ENCODE measurements at places on chromosomes 12 and 14.

GRCh38 chr12:85277900-85278597 lies 2.0 kb upstream of the ALX1 start:
- DNase-seq, result no peak

- no peak for DNase-seq
Measured at GRCh38 chr12:57232156-57232756, 2.7 kb downstream of the SHMT2 start.

DNA sequence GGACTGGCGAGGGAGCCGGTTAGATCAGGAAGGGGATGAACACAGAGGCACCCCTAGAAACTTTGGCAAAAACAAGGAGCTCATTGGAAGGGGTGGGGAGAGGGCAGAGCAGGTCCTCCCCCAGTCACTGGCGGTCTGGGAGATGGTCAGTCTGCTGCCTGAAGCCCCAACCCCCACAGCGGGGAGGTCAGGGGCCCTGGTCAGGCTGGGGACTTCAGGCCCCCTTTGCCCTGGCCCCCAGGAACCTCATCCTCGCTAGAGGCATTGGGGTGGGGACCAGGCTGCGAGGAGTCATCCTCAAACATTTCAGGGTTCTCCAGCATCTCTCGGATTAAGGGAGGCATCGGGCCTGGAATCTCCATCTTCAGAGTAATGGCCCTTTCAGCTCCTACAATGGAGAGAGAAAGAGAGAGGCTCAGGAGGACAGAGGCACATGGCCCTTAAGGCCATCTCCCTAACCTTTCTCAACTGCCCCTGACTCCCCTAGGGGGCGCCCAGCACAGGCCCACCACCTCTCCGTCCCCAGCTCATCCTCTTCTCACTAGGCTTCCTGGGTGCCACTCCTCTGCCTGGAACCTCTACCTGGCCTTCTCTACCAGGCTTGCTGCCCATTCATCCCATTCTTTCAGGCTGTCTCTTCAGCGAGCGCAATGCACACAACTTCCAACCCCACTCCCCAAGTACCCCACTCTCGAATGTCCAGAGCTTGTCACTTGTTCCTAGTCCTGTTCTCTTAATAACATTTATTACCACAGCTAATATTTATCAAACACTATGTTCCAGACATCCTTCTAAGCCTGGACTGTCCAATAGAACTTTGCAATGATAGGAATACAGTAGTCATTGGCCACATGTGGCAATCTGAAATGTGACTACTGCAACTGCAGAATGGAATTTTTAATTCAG lies 4.7 kb upstream of the ITGB7 start:
- no peak for DNase-seq

GRCh38 chr12:31897781-31898503 lies 61.3 kb upstream of the RESF1 start:
- no peak for DNase-seq

GRCh38 chr14:56268673-56269072 lies 150.5 kb downstream of the PELI2 start:
- no peak for DNase-seq

DNA sequence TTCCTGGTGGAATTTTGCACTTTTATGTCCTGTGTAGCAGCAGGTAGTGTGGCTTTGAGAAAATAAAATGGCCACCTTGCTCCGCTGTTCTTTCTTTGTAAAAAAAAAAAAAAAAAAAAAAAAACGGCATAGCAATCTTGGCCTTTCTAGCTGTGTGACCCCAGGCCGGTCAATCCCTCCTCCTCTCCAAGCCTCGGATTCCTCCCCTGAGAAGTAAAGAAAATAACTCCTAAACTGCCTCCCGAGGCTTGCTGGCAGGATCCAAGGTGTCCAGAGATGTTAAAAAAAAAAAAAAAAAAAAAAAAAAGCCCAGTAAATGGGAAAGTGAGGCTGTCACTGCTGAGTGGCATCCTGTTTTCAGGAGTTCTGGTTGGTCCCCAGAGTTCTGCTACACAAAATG lies 23.9 kb upstream of the MAP1LC3B2 start:
- DNase-seq, result no peak

DNA sequence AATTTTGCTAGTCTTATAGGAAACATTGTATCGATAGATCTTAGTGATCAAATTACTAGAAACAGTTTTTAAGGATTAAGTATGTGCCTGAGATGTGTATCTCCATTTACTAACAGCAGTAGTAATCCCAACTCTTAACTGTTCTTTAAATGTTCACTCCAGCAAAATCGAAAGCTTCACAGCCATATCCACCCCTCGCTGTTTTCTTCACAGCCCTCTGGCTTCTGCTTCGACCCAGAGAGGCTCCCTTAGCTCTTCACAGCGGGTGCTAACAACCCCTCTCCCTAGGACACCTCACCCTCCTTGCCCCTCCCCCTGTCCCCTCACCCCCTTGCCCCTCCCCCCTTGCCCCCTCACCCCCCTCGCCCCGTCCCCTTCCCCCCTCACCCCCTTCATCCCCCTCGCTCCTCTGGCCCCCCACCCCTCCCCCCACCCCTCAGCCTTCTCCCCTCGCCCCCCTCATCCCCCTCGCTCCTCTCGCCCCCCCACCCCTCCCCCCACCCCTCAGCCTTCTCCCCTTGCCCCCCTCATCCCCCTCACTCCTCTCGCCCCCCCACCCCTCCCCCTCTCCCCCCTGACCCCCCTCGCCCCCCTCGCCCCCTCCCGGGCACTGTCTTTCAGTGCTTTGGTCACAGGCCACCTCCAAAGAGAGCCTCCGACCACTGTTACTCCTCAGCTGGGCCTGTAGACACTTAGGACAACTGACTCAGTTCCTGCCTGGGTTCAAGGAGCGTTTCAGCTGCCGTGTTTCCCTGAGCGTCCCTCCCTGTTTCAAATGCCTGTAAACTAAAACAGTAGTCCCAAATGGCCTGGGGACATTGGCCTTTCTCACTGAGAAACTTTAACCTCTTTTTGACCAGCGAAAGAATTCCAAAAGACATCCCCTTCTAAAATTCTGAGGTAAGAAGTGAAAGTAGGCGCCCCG lies 46.0 kb upstream of the DYNC1H1 start:
- DNase-seq, result no peak

- DNase-seq, result no peak
Measured at GRCh38 chr14:89720741-89721729, 233.5 kb downstream of the EFCAB11 start.

DNA sequence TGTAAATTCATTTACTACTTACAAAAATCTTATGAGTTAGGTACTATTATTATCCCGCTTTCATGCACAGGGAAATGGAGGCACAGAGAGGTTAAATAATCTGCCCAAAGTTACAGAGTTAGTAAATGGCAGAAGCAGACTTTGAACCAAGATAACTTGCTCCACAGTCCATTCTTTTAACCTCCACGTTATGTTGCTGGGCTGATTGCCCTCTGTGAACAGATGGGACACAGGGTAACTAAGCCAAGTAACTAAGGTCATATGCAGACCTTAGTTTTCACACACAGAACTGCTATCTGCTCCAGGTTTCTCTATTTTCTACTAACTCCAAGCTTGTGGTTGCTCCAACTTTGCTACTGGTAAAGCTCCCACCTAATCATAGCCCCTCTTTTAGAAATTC lies 147.1 kb upstream of the IFNG-AS1 start:
- no peak for DNase-seq

GRCh38 chr14:91568626-91569025 lies 58.5 kb upstream of the PPP4R3A start:
- DNase-seq, result no peak

DNA sequence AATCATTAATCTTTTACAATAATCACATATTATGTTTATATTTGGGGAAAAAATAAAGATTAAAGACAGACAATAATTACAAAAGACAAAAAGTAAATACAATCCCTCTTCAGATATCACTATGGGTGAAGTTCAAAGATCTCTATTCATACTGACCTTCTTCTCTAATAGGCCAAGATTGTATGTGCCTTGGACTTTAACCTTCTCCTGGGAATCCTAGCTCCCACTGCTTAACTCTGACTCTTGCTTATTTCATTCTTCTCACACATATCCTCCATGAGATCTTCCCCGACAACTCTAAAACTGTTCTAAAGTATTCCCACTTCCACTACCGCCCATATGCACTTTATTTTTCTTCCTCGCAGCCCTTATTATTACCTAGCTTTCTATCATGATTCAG lies 83.8 kb downstream of the EEA1 start:
- DNase-seq, result no peak

GRCh38 chr14:105962532-105962931 lies 436.1 kb downstream of the TMEM121 start:
- no peak for DNase-seq

DNA sequence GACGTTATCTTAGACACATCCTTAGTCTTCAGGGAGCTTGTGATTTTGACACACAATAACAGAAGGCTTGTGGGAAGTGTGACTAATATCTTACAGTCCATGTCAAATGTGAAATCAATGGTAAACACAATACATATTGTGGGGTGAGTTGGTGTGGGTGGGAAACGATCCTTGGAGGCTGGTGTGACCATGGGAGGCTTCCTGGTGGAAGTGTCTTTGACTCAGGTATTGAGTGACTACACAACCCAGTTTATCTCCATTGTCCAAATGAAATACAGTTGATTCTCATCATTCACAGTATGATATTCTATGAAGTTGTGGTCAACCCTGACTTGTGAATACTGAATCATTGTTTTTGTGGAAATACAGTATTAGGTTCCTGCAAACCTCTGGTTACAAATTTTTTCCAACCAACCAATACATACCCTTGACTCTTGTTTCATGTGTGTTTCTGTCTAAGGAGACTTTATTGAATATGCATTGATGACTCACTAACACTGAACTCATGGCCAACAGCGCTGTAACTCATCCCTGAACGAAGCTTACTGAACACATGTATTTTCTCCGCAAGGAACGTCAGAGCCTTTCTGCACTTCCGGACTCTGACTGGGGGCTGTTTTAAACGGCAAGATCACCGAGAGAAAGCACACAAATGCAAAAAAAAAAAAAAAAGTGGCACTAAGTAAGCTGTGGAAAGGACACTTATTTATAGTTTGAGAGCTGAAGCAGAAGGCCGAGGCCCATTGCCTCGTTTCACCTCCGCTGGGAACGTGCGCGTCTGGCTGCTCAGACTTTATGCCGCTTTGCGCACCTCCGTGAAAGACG lies 59.0 kb downstream of the CLMN start:
- no peak for DNase-seq

- no peak for DNase-seq
Measured at GRCh38 chr12:9731797-9732196, 1.1 kb downstream of the CLECL1 start.

- DNase-seq, result no peak
Measured at GRCh38 chr12:115213118-115213517, 529.1 kb upstream of the TBX3 start.

GRCh38 chr12:121365416-121366062 lies 13.3 kb upstream of the ANAPC5 start:
- no peak for DNase-seq

DNA sequence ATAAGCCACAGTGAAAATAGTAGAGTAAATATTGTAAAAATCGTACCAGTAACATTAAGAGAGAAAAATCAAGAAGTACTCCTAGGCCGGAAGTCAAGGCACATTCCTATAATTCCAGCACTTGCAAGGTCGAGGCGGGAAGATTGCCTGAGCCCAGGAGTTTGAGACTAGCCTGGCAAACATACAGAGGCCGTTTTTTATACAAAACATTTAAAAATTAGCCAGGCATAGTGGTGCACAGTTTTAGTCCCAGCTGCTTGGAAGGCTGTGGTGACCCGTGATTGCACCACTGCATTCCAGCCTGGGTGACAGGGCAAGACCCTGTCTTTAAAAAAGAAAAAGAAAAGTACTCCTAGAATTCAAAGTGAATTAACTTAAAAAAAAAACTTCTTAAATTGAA lies 341.8 kb downstream of the C12orf50 start:
- no peak for DNase-seq

Data from GOT3 (cell line).